ENCODE measurements at places on chromosomes 2 and 18. TPM values are rescaled to one million over a fixed set of nuclear protein-coding genes. Genes with fewer than 3 reads are reported as not detected.

Gene CXCR1
- total RNA-seq, result not detected

Gene RAB12
- total RNA-seq, result 11.9 TPM

Gene HOXD13
- not detected for total RNA-seq

Gene HJURP
- total RNA-seq, result 129 TPM

Gene STEAP3
- total RNA-seq, result 0.07 TPM

Gene BOLL
- total RNA-seq, result not detected

Gene DNAJC27
- 6.0 TPM for total RNA-seq

Gene CHRND
- not detected for total RNA-seq

Gene FAM110C
- total RNA-seq, result not detected

Gene MYO5B
- total RNA-seq, result 0.12 TPM

Gene FECH
- total RNA-seq, result 19.2 TPM

Gene MAL
- 22.3 TPM for total RNA-seq

Gene SYT4
- total RNA-seq, result not detected

Gene CENPA
- total RNA-seq, result 43.6 TPM

Gene SMIM21
- total RNA-seq, result not detected

Gene RAB17
- total RNA-seq, result not detected

Gene NCKAP5
- total RNA-seq, result not detected

Gene COL5A2
- total RNA-seq, result 4.7 TPM

Gene FHOD3
- total RNA-seq, result not detected

Gene TUBA3D
- total RNA-seq, result not detected

Gene PDCL3
- total RNA-seq, result 42.8 TPM

Gene ASB18
- not detected for total RNA-seq

Gene CCDC141
- total RNA-seq, result 2.6 TPM

Data from activated naive CD4-positive, alpha-beta T cell treated with anti-CD3 and anti-CD28 coated beads for 36 hours (primary cell).